ENCODE measurements at places on chromosomes 6 and 20. TPM values are rescaled to one million over a fixed set of nuclear protein-coding genes. Genes with fewer than 3 reads are reported as not detected.

Gene CYP21A2
- 0.36 TPM for total RNA-seq

Gene ADTRP
- 10.6 TPM for total RNA-seq

Gene GTSF1L
- total RNA-seq, result 0.39 TPM

Gene MROH8
- total RNA-seq, result 1.1 TPM

Gene ZNF831
- total RNA-seq, result 3.4 TPM

Gene CPXM1
- total RNA-seq, result 0.76 TPM

Gene FOXF2
- not detected for total RNA-seq

Gene SRSF12
- total RNA-seq, result 0.10 TPM

Gene FAM50B
- total RNA-seq, result 9.0 TPM

Gene PLTP
- 1.5 TPM for total RNA-seq

Gene TCF21
- not detected for total RNA-seq

Gene COQ3
- total RNA-seq, result 16.7 TPM

Gene FARS2
- total RNA-seq, result 23.8 TPM

Gene UNC5CL
- 0.93 TPM for total RNA-seq

Gene STX11
- 24.7 TPM for total RNA-seq

Gene LGSN
- not detected for total RNA-seq

Gene DLL1
- not detected for total RNA-seq

Gene ANGPT4
- not detected for total RNA-seq

Gene HLA-DRB5
- total RNA-seq, result 15.8 TPM

Gene ACTL10
- 3.7 TPM for total RNA-seq

Gene TMEM74B
- total RNA-seq, result 0.36 TPM

Data from activated T-helper 1 cell treated with anti-CD3 and anti-CD28 coated beads, Interleukin-12 subunit alpha, Interleukin-12 subunit beta, Interleukin-2, Interleukin-4 antibody, amounts not matched to agents 30 ng/mL and 10 ng/mL and 1 ng/mL, durations not matched to agents 14 hours and 24 hours and 36 hours (primary cell).